Kidney capillary endothelial cell (primary cell): ENCODE measurements at places on chromosomes 12 and 14.
A peak's percentile ranks its signal among the peaks of the same experiment; 100 is the strongest.

GRCh38 chr12:78210894-78211302 is 380.2 kb downstream of the NAV3 start:
- no peak for DNase-seq

DNA sequence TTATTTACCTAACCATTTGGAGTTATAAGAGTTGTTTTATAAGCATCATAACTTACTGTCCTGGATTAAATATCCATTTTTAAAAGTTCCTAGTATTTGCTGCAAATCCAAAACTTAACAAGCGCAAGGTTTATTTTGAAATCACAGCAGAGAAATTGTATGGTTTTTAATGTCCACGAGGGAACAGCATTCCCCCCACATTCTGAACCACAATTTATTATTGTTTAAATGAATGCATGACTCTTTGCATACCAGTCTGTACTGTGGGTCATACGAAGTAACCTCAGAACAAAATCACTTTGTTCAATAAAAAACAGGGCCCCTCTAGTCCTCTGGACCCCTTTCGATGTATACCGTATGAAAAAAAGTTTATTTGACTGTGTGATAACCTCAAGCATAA is 75.9 kb downstream of the DACT1 start:
- no peak for DNase-seq

- DNase-seq: no peak
These were observed 13.8 kb downstream of the KITLG start for GRCh38 chr12:88566430-88566829.

GRCh38 chr12:71430756-71431155 is 8.8 kb upstream of the LGR5 start:
- DNase-seq: no peak

- DNase-seq: no peak
These were observed 1082.4 kb downstream of the TMTC2 start for GRCh38 chr12:83769151-83769550.

DNA sequence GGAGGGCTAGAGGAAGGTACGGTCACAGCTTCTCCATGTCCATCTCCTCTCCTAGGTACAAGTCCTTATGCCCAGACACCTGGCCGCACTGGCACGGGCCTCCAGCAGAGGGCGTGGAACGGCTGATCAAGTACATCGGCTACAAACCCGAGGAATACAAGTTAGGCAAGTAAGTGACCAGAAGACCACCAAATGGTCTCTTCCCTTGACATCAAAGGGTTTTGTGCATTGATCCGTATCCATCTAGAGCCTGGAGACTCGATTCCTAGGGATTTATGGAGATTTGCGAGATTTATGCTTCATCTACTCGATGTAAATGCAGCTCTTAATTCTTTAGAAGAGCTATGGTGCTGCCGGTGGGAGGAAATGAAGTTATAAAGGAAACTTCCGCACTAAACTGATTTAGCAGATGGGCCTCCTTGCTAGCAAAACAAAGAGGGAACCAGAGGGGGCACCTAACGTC is 44.2 kb downstream of the KCTD10 start:
- peak; percentile 71 for DNase-seq

- no peak for DNase-seq
These were observed 1.7 kb upstream of the JPH4 start for GRCh38 chr14:23580152-23580926.

DNA sequence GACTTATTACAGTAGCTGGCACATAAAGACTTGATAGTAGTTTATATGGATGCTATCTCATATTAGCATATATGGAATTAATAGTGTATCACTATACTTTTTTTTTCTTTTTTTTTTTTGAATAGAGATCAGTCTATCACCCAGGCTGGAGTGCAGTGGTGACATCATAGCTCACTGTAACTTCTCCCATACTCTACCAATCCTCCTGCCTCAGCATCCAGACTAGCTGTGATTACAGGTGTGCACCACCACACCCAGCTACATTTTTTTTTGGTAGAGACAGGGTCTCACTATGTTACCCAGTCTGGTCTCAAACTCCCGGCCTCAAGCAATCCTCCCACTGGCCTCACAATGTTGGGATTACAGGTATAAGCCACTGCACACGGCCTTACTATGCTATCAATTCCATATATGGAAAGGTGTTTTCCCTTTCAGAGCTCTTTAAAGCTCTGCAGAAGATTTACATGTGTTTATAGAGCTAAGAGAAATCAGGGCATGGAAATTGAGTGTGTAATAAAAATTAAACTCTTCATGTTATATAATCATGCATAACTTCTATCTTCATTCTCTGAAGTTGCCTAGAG is 1.8 kb upstream of the TBK1 start:
- DNase-seq: no peak
